ENCODE measurements at places on chromosomes 3 and 15.

DNA sequence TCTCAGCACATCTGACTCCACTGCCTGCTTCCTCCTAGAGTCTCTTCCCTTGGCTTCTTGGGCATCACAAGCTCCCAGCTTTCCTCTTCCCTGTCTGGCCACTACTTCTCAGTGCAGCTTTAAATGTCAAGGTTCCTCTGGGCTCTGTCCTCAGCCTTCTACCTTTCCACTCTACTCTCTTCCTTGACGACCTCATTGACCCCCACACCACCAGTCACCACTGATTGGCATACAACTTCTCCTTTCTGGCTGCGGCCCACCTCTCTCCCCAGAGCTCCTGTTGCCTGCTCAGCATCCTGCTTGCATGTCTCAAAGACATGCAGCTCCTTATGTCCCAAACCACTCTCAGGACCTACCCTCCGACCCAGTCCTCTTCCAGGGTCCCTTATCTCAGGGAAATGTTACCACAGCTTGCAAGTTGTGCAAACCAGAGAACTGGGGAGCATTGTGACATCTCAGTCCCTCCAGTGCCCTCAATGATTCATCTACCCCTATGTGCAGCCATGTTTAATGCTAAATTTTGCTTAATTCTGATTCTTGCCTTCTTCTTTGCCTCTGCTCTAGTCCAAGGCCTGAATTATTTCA, 49.9 kb downstream of the TRPM1 start:
- no peak for DNase-seq

DNA sequence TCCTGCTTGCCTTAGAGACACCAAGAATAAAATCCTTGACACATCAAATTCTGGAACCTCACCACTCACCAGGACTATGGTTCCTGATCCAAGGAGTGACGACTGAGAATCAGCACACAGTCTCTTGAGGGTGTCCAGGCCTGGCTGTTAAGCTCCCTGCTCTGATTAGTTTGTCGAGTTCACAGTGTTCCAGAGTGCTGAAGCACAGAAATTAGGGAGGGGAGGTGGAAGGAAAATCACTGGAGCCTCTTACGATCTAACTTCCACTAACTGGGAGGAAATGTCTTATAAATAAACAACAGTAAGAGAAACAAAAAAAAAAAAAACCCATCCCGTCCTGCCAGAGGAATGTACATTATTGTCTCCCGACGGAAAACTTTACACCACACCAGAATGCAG, 330.2 kb downstream of the TIGIT start:
- no peak for DNase-seq

DNA sequence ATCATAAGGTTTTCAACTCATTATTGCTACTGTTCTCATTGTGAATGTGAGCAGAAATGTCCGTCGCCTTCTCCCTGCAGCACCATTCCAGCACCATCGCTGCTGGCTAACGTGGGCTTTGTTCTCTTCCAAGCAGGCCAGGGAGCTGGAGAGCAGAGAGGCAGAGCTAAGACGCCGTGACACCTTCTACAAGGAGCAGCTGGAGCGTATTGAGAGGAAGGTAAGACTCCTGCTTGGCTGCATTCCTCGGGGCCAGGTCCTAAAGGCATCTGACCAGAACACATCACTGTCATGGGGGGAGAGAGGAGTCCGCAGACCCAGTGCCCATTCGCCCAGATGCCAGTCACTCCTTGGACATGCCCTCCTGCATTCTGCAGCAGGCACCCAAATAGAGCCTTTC, 130.4 kb upstream of the PLXNA1 start:
- DNase-seq = no peak

- no peak for DNase-seq
Measured at GRCh38 chr3:77376511-77376910, 336.6 kb downstream of the ROBO2 start.

DNA sequence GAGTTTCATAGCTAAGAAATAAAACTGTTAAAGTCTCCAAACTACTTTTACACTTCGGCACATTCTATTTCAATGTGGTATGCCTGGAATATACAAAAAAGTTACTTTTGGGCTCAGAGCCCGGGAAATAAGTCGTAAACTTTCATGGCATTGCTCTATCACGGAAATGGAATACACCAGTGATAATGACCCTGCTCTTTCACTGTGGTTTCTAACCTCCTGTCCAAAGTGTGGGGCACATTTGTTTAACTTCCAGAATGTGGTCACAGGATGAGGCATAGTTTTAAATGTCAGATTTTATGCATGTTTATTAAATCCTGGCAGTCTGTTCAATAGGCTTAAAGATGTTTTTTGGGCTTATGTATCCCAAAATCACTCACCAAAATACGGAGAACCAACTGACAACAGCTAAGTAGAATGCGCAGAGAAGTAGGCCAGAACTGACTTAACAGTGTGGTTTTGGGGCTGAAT, 5.1 kb downstream of the CXCR6 start:
- no peak for DNase-seq

GRCh38 chr3:183468424-183468823, 40.0 kb upstream of the MCF2L2 start:
- DNase-seq = no peak

DNA sequence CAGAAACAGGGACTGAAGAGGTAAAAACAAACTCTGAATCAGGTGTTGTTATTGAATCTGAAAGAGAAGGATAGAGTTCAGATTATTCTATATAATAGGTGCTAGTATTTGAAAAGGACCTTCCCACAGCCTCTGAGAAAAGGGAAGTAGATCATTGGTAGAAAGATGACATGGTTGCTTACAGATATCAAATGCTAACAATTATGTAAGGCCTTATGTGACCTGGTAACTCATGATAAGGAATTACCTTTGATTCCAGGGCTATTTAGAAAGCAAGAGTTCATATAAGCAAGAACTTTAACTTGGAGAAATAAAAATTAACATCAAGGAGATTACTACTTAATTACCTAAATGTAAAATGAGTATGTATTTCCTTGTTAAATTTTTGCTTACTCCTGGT, 7.6 kb downstream of the SLC27A2 start:
- no peak for DNase-seq

DNA sequence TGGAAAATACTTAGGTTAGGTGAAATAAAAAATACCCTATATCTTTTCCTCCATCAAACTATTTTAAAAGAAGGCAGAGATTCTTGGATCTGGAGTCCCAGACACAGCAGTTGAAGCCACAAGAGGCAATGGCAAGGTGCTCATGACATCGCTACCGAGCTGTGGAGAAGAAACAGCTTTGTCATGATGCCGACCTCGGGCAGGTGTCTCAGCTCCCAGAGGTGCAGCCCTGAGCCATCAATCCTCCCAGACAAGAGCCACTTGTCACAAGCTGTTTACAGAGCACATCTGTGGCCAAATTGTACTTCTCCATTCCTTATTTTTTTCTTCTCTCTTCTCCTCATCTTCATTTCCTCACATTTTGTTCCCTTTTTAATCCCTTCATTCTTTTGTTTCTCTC, 50.8 kb downstream of the GPR176 start:
- DNase-seq = no peak
